GOT3 (cell line): ENCODE measurements at places on chromosomes 1 and 21.

- no peak for DNase-seq
Measured at GRCh38 chr1:85289207-85289847, 12.9 kb upstream of the BCL10 start.

GRCh38 chr1:52842643-52843310, at the start of gene ZYG11A:
ZYG11A (plus strand) TSS chr1:52842760; CDS start chr1:52842884, 124 bp downstream.
- peak; percentile 35 for DNase-seq

DNA sequence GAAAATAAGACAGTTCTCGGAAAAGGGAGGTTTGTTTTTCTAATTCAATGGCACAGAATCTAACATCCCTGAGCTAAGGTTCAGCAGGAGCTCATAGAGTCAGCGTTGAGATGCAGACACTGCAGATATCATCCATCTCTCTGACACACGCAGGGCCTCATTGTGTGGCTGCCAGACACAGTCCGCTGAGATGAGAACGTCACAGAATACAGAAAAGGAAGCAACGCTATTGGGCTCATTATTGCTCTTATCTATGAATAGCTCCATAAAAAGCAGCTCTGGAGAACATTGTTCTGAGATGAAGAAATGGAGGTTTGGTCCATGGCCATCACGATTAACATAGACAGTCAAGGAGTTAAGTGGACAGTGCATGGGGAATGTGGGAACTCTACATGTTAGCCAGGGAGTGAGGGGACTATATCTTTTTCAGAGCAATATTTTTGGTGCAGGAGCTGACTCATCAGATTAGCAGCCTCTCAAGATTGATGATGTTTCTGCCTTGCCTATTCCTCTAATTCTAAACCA, 771.6 kb upstream of the CXADR start:
- no peak for DNase-seq

GRCh38 chr21:33406493-33406892, 3.3 kb downstream of the IFNGR2 start:
- no peak for DNase-seq

GRCh38 chr1:15261155-15262002, 14.4 kb downstream of the FHAD1 start:
- DNase-seq: no peak

- no peak for DNase-seq
Measured at GRCh38 chr1:26079960-26080814, 12.8 kb upstream of the TRIM63 start.

DNA sequence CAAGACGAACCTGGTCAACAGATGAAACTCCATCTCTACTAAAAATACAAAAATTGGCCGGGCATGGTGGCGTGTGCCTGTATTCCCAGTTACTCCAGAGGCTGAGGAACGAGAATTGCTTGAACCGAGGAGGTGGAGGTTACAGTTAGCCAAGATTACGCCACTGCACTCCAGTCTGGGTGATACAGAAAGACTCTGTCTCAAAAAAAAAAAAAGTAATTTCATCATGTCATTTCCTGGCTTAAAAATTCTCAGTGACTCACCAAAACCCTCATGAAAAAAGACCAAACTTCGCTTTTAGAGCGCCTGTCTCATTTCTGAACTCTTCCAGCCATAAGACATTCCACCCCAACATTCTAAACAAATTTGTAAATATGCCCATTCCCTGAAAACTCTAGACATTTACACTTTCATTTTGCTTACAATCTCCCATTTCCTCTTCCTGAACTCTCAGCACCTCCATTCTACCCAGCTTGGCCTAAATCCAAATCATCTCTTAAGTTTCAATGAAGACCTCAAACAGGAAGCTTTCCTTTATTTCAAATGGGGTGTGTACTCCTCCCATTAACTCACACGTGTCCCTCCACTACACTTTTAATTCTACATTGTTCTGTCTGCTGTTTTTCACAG, 50.5 kb upstream of the PRRC2C start:
- DNase-seq: peak; percentile 48

- no peak for DNase-seq
Measured at GRCh38 chr1:2556678-2557481, 709 bp downstream of the TNFRSF14 start.

- DNase-seq: no peak
Measured at GRCh38 chr1:238916828-238917227, 469.5 kb upstream of the CHRM3 start.

- DNase-seq: no peak
Measured at GRCh38 chr1:245493029-245493428, 338.2 kb downstream of the KIF26B start.

DNA sequence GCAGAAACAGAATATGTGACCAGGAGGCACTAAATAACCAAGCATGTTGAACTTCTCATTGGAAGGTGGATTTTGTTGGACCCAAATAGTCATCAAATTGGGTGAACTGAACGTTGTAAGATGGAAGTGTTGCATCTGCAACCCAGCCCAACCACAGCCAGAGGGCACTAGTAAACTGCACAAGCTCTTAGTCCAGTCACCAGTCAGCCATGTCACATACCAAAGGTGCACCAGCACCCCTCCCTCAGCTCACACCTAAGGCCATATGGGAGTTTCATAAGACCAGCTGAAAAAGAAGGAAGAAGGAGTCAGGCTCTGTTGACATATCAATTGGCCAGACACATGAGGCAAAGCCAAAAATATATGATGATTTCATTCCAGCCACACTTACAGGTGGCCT, 481.7 kb upstream of the NR5A2 start:
- DNase-seq: no peak

DNA sequence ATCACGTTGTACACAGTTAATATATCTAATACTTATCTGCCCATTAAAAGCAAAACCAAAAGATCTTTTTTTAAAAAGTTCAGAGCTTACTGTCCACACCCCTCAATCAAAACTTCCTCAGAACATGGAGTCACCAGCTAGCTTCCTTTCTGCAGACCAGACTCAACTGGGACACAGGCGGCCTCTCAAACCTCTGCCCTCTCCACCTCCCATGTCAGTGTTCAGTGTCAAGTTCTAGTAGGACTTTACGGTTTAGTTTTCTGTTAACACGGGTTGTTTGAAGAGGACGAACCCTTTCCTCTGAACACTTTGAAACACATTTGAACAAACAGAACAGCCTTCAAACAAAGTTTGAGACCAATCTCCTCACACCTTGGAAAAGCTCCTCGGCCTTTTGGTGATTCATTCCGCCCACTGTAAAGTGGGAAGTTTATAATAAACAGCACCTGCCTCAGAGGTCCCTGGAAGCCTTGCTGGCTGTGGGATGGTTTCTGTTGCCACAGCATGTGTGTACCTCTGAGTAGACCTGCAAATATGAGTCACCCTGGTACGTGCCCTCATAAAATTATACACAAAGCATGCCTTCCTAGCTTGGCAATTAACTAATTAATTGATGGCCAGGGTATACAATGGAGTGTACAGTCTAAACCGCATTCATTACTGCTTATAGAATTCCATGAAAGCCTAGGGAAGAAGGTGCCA, 48.4 kb upstream of the SIPA1L2 start:
- DNase-seq: no peak

GRCh38 chr1:8025671-8026144, 401 bp downstream of the ERRFI1 start:
- DNase-seq: no peak

DNA sequence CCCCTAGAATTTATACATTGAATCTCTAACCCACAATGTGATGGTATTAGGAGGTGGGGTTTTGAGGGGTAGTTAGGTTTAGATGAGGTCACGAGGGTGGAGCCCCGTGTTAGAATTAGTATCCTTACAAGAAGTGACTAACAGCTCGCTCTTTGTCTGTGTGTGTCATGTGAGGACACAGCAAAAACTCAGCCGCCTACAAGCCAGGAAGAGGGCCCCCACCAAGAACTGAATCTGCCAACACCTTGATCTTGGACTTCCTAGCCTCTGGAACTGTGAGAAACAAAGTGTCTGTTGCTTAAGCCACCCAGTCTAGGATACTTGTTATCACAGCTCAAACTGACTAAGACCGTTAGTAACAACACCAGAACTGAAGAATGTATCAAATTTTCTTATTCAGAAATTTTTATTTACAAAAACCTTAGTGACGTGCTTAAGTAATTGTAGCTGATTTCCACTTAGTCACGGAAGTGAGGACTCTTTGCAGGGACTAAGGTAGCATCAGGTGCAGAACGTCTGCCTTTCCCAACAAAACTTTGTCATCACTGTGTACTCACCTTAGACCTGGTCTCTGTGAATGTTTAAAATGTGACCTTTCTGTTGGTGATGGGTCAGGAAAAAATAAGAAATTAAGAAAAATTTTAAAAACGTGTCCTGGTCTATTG, 24.5 kb upstream of the LRRC8C start:
- no peak for DNase-seq

- DNase-seq: no peak
Measured at GRCh38 chr21:45940621-45941337, 40.8 kb upstream of the COL6A1 start.

GRCh38 chr1:110017792-110018191, 16.6 kb upstream of the STRIP1 start:
- no peak for DNase-seq

DNA sequence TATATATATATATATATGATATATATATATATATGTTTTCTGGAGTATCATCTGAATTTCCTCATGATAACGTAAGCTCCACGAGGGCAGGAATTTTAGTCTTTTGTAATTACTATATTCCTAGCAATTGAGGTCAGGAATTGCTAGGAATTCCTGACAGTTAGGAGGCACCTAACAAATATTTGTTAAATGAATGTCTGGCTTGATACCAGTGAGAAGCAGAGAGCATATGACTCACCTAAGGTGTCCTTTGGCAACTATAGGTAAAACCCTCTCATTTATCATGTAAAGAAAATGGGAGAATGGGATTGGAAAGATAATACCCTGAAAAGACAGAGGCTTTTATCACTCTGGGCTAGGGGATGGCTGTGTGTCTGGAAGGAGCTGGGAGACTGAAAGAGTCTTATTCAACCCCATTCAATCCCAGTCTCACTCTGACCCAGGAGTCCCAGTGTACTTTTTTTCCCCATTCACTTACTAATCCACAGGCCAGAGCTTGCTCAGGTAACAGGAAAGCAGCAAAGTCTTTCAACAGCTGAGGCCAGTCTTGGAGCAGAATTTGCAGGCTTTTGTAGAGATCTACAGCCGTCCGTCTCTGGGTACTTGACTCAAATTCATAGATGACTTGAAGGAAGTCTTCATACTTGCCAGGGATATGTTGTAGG, 71.2 kb downstream of the DAP3 start:
- no peak for DNase-seq

DNA sequence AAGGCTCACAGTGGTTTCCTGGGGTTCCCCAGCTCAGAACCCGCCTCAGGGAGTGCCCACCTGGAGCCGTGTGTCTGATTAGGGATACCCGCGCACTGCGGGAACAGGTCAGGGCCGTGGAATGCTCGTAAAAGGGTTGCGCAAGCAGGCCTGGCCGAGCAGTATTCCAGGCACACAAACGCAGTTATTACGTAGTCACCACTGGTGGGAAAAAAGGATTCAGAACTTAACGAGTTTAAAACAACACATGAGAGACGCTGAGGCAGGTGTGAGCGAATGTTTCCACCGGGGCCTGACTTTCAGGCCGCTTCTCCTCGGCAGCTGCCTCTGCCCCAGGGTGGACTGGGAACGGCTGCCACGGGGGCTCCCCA, 18.2 kb downstream of the PLCH2 start:
- no peak for DNase-seq

- DNase-seq: no peak
Measured at GRCh38 chr1:228120857-228121489, 11.9 kb upstream of the MRPL55 start.

- DNase-seq: no peak
Measured at GRCh38 chr1:106926803-106927582, 129.5 kb upstream of the PRMT6 start.

DNA sequence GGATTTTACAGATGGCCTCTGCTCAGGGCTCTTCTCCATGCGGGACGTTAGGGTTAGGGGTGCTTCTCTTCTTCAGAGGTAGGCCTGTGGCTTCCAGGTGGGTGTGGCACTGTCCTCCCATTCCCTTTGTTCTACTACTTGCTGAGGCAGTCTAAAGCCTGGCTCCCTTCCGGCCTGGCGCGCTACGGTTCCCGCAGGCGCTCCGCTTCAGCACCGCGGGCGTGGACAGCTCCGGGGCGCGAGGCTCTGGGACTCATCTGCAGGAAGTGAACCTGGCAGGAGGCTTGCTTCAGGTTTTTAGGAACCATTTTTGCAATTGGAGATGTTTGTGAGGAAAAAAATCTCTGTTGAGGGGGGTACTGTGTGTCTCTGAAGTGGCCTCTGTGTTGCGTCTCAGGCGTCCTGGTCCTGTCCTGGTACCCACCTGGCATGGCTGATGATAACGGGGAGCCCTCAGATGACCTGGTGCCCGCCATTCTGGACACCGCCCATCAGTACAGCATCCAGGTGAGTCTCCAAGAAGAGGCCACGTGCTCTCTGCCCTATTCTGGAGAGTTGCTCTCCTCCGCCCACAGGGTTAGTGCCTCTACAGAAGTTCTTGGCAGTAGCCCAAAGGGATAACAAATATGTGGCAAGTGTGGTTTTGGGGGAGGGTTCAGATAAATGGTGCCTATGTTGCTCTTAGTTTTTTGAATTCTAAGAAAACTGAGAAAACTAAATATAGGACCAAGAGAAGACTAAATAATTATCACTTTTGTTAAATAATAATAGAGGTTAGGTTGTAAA, 1.9 kb downstream of the MANEAL start:
- no peak for DNase-seq

DNA sequence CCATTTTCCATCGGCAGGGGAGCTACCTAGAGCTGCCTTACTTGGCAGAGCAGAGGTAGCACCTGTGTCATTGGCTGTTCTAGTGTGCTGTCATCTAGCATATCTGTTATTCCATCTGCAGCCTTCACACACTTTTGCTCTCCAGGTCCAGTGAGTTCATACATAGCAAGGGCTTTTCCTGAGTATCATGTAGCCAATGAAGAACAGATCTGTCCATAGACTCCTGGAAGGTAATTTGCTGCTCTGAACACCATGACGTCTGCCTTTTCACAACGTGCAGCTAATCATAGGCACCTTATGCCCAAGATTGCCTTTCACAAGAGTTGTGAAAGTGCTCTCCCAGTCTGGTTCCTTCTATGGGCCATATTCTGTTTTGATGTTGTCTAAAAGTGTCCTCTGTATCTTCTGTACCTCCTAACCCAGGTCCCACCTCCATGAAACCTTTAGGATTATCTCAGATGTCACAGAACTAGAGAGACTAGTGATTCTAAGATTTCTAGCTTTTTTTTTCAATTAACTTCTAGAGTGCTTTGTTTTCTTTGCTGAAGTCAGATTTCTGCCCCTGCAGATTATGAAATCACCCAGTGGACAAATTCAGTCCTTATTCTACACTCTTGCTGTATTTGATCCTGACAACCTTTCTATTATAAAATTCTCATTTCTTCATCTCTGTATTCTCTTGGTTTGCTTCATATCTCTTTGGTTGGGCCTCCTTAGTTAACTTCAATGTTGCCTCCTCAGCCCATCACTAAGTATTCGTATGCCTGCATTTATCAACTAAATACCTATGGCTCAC, 134.8 kb downstream of the PBX1 start:
- DNase-seq: no peak
